RKO (cell line): ENCODE measurements at places on chromosomes 16 and 17.

DNA sequence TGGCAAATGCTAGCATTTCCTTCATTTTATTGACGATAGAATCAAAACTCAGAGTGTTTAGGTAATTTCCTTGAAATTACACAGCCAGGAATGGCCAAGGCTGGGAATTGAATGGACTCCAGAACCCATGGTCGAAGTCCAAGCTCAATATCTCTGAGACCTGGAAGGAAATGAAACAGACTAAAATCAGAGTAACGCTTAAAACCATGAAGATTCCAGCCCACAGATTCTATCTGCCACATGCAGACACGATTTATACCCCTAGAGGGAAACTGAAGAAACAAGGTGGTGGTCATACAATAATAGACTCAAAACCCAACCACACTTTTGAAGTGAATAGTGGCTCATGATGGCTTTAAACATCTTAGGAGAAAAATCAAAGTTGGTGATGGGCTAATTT is 95.6 kb downstream of the PRKCA start:
- no peak for DNase-seq

- DNase-seq, result no peak
Measured at GRCh38 chr17:42555122-42555622, 2.4 kb downstream of the HSD17B1 start.

DNA sequence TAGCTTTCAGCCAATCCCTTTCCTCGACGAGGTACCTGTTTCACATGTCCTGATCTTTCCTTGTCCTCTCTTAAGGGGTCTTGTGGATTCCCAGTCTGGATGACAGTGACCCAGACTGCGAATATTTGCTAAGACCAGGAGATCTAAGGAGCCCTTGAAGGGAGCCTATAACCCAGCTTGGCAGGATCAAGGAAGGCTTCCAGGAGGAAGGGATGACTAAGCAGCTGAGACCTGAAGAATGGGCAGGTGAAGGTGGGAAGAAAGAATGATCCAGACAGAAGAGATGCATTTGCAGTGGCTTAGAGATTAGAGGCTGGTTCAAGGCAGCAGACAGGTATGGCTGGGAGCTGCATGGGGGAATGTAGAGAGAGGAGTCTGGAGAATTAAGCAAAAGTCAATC is 1.9 kb upstream of the PDK2 start:
- DNase-seq, result no peak

DNA sequence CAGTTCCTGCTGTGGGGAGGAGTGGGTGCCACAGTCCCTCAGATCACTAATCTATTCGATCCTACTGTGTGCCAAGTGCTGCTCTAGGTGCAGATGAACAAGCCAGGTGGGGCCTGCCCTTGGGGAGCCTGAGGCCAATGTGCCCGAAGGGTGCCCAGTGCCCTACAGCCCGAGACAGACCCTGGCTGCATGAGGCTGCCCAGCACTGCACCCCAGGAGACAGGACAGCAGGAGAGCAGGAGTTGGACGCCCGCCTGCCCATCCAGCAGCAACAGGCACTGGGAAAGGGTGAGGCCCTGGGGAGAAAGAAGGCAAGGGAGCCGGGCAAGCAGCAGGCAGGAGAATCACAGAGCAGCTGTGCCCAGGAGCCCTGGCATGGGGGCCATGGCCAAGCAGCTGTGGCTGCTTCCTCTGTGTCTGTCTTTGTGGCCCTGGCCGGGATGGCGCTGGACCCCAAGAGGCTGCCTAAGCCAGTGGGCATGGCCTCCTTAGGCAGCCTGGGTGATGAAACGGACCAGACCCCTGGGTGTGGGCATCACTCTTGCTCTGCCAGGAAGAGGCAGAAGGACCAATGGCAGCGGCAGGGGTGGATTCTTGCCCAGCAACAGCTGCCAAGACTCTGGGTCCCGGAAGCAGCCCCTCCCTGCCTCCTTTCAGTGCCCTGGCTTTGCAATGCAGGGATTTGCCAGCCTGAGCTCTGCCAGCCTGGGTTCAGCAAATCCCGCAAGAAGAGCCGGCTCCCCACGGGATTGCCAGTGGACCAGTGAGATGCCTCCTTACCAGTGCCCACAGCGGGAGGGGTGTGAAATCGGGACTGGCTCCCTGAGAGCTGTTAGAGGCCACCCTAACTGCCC is 179.6 kb upstream of the TNRC6C start:
- no peak for DNase-seq

DNA sequence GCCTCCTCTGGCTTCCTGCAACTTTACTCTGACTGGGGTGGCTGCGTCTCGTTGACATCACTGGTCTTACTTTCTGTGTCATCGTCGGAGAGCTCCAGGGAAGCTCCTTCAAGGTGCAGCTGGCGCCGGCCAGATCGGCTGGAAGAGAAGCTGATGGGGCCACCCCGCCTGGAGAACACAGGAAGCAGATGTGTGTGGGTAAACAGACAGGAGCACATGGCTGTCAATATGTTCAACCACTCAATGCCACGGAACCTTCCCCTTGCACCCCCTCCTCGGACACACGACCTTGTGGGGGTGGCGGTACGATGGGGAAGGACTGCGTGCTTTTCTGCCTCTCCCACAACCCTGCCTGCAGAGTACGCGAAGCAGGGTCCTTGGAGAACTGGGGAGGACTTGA is 40.1 kb downstream of the NDEL1 start:
- no peak for DNase-seq

GRCh38 chr17:61065263-61065773 is 334.3 kb upstream of the TBX2 start:
- no peak for DNase-seq

GRCh38 chr17:29633886-29634285 is 11.2 kb upstream of the CORO6 start:
- no peak for DNase-seq

DNA sequence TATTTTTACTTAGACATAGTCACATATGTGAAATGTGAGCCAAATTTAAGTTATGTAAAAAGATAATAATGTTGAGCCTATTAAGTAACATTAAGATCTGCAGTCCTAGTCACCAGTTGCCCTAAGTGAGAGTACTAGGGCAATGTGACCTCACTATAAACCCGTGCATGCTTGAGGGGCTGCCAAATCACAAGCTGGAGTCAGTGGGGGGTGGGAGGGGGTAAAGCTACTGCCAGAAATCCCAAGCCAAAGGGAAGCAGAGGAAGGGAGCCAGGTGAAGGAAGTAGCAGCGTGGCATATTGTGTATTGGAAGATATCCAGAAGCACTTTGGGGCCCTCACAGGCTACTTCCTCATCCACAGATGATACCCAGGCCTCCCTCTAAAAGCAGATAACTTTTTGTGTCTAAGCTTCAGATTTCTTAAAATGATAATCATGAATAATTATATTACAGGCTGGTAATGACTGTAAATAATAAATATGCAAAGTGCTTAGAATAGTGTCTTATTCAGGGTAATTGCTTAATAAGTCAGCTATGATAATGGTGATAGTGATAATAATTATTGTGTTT is 134.1 kb downstream of the CA10 start:
- DNase-seq, result no peak

DNA sequence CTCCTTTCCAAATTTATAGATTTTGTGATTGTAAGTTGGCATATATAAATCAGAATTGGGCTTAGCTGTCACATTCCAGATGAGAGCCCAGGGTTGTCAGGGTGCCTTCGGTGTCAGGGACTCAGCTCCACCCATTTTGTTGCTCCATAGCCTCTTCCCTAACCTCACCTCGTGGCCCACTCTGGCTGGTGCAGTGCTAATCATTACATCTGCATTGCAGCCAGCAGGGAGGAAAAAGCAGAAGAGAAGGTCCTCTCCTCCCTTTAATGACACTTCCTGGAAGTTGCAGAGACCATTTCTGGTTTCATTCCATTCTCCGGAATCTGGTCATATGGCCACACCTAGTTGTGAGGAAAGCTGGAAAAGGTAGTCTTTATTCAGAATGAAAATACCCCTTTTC is 113.3 kb downstream of the CCT6B start:
- DNase-seq, result no peak
